ENCODE measurements at places on chromosomes 3 and 15.

- no peak for DNase-seq
These were observed 4.4 kb upstream of the CD200R1 start for GRCh38 chr3:112979244-112979832.

- no peak for DNase-seq
These were observed 169.2 kb downstream of the UBE2E2 start for GRCh38 chr3:23372285-23372684.

- no peak for DNase-seq
These were observed 35.2 kb upstream of the SIAH2 start for GRCh38 chr3:150798122-150798618.

GRCh38 chr3:8914491-8914890, 48.8 kb downstream of the RAD18 start:
- DNase-seq: no peak

DNA sequence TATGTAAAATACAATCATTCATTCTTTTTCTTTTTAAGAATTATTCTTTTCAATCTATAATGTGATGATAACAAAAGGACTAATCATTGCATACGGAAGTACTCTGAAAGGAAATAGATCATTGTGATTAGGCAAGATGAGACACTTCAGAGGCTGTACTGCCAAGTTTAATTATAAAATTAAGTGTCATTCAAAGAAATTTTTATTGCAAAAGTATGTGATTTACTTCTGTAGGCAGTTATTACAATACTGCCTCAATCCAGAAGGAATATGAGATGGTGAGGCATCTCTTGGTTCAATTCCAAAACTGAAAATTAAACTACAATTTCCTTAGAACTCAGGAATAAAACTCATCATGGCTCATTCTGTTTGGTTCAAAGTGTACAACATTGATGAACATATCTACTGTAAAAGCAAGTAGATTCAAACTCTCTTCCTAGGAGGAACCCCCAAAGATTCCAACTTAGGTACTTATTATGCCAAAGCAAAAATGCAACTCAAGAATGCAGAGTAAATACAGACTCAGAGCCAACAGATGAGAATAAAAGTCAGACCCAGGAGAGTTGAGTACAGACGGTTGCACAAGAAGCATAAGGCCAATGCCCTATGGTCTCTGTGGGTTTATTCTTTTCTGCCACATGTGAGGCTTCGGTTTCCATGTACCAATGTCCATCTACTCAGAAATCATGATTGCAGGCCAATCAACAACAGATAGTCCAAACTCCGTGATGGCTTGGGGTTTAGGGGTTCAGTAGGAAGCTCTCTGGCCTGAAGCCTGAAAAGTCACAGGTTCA, 118.5 kb upstream of the WNT5A start:
- DNase-seq: no peak

- DNase-seq: no peak
These were observed 33.2 kb upstream of the MME start for GRCh38 chr3:155046935-155047334.

GRCh38 chr3:12049675-12050074, 45.5 kb downstream of the SYN2 start:
- DNase-seq: no peak

Measured in lower lobe of right lung (tissue), 2 donors.